ENCODE measurements at places on chromosomes 6 and 20.

- DNase-seq = peak; percentile 10
These were observed 74.1 kb downstream of the LAMA4 start for GRCh38 chr6:112180095-112180820.

DNA sequence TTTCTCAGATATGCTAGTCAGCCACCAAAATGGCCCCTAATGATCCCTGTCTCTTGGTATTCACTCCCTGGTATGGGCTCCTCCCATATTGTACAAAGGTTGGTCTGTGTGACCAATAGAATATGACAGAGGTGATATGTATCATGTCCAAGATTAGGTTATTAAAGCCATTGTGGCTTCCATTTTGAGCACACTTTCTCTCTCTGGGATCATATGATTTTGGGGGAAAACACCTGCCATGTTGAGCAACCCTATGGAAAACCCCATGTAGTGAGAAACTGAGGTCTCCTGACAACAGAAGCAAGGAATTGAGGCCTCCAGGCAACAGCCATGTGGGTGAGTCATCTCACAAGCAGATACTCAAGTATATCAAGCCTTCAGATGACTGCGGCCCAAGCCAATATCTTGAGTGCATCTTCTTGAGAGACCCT, 7.1 kb upstream of the ZNF318 start:
- peak; percentile 18 for DNase-seq

DNA sequence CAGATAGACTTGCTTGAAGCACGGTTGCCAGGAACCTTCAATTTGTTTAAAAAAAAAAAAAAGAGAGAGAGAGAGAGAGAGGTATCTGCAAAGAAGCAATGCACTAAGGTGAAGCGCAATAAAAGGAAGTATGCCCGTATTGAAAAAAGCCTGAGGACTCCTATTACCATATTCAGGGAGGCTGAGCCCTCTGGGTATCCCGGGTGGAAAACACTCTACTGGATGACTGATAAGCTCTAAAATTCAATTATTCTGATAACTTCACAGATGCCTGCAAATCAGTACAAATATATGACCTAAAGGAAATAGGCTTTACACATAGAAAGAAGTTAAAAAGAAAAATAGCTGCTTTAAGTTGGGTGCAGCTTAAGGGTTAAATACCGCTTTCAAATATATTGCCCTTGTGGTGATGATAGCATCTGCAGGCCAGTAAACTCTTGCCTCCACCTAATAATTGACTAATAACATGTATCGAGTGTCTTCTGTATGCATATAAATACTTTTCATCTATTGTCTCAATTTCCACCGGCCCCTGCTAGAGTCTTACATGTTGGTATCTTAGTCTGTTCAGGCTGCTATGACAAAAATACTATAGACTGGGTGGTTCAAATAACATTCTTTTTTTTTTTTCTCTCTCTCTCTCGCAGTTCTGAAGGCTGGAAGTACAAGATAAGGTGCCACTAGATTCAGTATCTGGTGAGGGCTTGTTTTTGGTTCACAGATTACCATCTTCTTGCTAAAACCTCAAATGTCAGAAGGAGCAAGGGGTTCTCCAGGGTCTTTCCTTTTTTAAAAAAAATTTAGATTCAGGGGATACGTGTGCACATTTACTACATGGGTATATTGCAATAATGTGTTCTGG, 187.4 kb upstream of the JARID2 start:
- DNase-seq = no peak

GRCh38 chr6:143806282-143807102, 36.6 kb upstream of the LTV1 start:
- DNase-seq = peak; percentile 74

- no peak for DNase-seq
These were observed 19.2 kb downstream of the MGME1 start for GRCh38 chr20:17987988-17988387.

DNA sequence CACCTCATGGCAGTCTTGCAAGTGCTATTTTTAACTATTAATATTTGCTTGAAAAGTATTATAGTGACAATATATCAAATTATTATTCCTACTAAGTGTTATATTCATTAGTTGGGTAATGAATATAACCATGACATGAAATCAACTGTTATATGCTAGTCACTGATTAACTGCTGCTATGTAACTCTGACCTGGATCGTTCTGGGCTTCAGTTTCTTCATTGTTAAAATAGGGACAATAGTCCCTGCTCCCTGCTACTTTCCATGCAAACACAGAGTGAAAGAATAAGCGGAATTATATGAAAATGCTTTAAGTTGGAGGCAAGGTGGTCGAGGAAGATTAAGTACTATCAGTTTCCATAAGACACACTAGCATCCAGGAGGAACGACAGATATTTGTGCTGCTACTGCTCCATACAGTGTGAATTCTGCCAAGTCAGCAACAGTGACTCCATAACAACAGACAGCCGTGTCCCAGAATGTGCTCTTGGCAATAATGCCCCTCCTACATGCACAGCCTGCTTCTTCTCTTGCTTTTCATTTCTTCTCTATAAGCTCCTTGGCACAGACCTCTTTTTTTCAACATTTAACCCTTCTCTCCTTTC, 107.2 kb downstream of the CHD6 start:
- no peak for DNase-seq

- no peak for DNase-seq
These were observed 3.3 kb downstream of the COL21A1 start for GRCh38 chr6:56244089-56244488.

DNA sequence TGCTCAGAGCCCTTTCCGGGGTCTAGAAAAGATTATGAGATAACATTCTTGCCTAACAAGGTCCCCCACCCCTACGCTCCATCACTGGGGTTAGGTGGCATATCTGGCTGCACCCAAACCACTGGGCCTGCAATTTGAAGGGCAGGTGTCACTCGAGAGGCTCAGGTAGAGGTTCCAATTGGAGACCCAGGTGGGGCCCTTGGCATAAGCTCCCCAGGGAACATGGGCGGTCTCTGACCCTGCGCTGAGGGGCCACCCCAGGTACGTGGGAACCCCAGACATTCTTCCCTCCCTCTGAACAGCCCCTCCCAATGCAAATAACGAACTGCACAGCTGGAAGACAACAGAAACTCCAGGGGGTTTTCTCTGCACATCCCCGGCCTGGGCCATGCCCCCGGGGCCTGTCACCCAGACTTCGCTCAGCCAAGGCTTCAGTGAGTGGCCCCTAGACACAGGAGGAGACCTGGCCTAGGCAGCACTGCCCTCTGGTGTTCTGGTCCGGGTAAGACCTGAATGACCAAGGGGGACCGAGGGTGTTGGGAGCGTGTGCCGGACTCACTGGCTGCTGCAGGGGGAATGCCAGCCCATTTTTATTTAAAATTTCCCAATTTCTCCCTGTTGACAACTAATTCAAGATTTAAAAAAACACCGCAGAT, 47.5 kb downstream of the DSTN start:
- DNase-seq = no peak

DNA sequence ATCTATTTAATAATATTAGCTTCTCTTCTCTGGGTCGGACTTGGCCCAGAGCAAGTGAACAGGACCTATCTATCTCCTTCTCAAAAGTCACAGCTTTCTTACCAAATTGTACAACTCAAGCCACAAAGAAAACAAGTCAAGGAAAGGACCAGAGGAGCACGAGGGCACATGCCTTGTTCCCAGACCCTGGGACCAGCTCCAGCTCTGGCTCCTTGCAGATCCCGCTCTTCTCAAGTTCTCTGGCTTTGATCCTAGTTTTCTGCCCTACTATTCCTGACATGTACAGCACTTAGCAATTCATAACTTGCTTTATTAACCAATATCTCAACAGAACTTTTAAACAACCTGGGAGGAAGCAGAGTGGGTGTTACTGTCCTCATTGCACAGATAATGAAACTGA, 185.9 kb downstream of the ESR1 start:
- no peak for DNase-seq

DNA sequence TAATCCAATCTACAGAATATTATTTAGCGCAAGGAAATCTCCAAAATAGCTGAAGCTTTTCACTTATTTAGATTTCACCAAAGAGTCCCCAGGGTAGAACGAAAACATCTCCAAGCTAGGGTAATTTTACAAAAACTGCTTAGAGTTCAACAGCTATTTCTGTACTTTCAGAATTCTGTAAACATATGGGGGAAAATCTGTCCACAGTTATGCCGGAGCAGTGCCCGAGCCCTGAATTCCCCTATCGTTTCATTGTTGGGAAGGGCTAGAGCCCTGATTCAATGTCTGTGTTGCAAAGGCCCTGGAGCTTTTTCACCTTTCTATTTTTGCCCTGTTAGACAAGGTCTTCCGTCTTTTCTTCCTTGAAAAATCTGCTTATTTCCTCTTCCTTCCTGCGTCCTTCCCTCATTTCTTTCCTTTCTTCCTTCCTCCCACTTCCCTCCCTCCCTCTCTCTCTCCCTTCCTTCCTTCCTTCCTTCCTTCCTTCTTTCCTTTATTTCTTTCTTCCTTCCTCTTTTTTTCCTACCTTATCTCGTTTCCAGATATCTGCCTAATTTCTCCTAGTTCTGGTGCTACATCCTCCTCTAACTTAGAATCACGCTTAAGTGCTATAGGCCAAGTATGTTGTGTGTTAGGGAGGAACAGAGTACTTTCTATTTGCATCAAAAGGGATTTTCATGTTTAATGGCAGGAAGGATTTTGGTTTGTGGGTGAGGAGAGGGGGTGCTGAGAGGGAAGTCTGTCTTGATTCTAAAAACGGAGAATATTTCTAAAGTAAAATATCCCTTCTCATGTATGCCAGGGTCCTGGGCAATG, 122.5 kb upstream of the BMP2 start:
- DNase-seq = no peak

- DNase-seq = no peak
These were observed 87.1 kb downstream of the INSM1 start for GRCh38 chr20:20454850-20455627.

DNA sequence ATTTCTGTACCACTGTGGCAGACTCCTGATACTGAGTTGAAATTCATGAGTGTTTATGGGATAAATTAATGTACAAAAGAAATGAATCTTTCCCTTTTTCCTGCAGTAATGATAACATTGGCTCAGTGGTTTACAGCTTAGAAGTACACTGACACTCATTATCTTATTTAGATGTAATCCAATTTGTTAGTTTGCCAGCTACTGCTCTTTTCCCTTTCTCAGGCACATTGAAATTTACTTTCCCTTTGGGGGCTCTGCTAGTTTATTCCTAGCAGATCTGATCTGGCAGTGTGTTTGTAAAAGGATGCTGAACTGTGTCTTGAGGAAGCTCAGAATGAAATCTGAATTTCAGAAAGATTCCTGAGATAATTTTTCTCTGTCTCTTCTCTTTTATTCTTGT, 3.0 kb downstream of the CEP250 start:
- no peak for DNase-seq

DNA sequence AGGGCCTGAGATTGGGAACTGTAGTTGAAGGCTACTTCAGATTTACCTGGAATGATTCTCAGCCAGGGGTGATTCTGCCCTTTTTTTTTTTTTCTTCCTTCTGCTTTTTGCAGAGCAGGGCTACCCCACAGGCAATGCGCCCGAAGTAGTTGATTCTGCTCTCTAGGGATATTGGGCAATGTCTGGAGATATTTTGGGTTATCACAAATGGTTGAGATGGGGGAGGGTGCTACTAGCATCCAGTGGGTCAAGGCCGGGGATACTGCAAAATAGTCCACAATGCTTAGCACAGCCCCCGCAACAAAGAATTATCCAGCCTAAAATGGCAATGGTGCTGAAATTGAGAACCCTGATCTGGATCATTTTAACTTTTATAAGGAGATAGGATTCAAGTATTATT, 71.2 kb upstream of the ZMYND8 start:
- no peak for DNase-seq

- DNase-seq = no peak
These were observed 172.9 kb downstream of the ADGRG6 start for GRCh38 chr6:142474531-142475289.

DNA sequence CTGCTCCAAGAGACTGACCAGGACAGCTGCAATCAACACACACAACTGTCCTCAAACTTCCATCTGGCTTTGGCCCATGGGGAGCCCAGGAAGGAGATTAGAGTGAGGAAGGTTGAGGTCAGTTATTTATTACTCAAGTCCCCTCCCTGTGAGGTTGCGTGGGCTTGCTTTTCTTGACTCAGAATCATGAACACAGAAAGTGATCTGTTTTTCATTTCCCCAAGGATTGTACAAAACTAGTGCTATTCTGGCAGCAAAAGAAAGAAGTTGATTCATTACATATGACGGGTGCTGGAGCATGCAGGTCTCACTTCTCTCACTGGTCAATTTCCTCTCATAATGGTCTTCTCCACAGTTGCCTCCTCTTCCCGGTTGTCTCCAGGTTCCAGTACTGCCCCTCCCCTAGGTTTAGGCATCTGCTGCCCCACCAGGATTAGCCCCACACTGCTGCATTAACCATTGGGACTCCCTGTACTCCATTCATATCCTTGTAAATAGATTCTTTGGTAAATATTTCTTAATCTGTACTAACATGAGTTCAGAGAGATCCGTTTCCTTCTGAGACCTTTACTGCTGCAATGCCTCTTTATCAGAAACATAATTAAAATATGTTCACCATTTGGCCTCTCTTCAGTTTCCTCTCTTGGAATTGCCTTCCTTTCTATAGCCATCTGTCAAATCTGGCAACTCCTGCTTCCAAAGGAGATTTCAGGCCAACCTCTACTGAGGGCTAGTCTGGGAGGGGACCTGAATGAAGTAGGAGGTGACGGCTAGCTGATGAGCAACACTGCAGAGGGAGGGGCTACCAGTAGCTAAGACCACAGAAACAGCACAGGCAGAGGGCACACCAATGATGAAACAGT, 888.8 kb downstream of the QKI start:
- DNase-seq = no peak
